M059J (cell line): ENCODE measurements at places on chromosomes 6 and 20. TPM values are rescaled to one million over a fixed set of nuclear protein-coding genes. Genes with fewer than 3 reads are reported as not detected.
A peak's percentile ranks its signal among the peaks of the same experiment; 100 is the strongest.

GRCh38 chr6:17022604-17023003, 79.2 kb upstream of the STMND1 start:
- DNase-seq, result no peak

Gene FAM162B
- not detected in 2 replicates for total RNA-seq

- no peak for DNase-seq
Observed at GRCh38 chr6:170381562-170381961, 75.0 kb downstream of the FAM120B start.

- DNase-seq, result no peak
Observed at GRCh38 chr6:157185986-157186385, 137.3 kb downstream of the TMEM242 start.

GRCh38 chr20:54156981-54157835, 16.6 kb downstream of the CYP24A1 start:
- no peak for DNase-seq

Gene ZNF292
- 10.0 and 11.1 TPM in 2 replicates for total RNA-seq

DNA sequence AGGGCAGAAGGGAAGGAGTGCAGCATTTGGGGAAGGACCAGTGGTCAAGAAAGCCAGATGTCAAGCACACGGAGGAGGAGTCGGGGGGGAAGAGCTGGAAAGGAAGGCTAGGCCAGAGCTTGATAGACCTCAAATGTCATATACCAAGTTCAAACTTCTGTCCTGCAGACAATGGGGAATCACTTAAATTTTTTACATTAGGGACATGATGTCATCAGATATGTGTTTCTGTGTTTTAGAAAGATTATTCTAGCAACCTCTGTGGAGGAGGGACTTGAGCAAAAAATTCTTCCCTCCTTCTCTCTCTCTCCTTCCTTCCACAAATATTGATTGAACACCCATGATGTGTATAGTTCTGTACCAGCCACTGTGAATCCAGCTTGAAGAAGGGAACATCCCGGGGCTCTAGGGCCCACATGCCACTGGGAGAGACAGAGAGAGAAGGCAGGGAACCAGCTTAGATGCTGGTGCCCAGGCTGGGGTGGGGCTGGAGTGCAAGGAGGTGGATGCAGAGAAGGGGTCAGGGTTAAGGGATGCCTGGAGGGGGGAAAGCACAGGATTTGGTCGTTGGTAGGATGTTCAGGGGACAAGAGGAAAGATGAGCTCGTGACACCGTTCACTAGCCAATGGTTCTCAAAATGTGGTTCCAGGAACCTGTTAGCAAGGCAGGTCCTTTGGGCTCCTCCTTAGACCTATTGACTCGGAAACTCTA, 19.8 kb upstream of the AAR2 start:
- no peak for DNase-seq

DNA sequence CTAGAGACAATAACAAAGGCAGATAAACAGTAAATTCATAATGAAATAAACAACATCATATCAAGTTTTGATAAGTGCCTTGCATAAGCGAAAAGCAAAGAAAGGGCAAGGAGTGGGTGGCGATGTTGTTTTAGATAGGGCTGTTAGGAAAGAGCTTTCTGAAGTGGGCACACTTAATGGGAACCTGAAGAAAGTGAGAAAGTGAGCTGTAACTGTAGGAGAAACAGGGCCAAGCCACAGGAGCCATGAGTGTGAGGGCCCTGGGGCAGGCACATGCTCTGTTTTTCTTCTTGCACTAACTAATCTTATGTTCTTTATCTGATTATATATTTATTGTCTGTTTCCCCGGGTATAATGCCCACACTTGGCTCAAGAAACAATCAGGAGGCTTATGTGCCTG, 193.4 kb upstream of the SUPT3H start:
- DNase-seq, result no peak

Gene TEAD3
- 14.9 and 19.1 TPM in 2 replicates for total RNA-seq

DNA sequence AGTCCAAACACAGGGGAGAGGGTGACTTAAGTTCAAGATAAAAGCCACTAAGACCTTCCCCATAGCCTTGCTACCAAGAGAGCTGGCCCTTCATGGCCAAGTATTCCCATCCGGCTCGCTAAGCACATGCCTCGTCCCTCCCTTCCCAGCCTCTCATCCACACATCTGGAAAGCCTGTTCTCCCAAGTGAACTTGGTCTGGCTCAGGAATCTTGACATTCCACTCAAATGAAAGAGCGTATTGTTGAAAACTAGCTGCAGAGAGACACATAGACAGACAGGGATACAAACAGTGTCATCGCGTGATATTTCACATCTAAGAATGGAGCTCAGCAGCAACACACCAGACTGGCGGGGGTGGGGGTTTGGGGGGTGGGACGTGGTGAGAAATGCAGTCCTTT, 182.8 kb upstream of the FOXQ1 start:
- DNase-seq, result no peak

- DNase-seq, result peak; percentile 94
Observed at GRCh38 chr20:20289331-20289730, 78.6 kb upstream of the INSM1 start.

GRCh38 chr6:40817369-40817768, 221.7 kb downstream of the UNC5CL start:
- DNase-seq, result no peak

GRCh38 chr6:158160932-158161539, 7.0 kb downstream of the SERAC1 start:
- peak; percentile 76 for DNase-seq

DNA sequence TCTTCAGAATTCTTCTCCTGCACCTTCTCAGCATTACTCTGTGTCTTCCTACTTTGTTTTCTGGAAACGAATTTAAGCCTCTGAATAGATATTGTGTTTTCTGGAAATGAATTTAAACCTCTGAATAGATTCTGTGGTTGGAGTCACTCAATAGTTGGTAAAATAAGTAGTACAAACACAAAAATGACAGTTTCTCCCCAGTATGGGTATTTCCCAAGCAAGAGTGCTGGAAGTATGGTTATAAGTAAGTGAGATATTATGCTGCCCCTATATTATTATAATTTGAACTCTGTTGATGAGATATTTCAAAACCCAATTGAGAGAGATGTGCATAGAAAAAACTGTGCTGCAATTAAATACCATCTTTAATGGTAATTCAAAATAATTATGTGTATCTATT, 94.9 kb downstream of the TINAG start:
- no peak for DNase-seq

Gene GLP1R
- not detected in 2 replicates for total RNA-seq

DNA sequence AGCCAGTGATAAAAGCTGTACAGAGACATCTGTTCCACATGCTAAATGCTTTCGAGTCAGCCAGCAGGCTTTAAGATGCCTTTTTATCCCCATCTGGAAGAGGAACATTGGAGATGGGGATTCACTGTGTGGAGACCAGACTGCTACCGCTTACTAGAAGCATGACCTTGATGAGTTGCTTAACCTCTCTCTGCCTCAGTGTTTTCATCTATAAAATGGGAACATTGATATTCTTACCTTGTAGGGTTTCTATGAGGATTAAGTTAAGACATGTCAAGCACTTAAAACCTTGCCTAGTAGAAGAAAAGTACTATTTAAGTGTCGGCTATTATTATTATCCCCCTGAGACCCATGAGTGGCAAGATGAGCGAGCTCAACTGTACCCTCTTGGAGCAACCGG, 165.3 kb upstream of the SNX9 start:
- DNase-seq, result no peak

DNA sequence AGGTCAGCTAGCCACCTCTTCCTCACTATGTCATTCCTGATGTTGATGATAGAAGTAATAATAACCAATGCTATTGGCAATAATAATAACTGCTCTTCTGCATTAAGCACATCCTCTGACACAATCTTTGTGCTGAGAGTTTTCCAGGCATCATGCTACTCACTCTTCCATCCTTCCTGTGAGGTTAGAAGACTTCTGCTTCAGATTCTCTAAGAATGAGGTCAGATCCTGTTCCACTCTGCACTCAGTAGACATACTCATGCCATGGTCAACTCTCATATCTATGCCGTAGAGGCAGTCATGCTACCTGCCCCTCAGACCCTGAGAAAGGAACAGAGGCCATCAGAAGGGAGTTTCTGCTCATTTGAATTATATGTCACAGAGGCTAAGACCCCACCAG, 98.1 kb upstream of the TOP1 start:
- peak; percentile 34 for DNase-seq

DNA sequence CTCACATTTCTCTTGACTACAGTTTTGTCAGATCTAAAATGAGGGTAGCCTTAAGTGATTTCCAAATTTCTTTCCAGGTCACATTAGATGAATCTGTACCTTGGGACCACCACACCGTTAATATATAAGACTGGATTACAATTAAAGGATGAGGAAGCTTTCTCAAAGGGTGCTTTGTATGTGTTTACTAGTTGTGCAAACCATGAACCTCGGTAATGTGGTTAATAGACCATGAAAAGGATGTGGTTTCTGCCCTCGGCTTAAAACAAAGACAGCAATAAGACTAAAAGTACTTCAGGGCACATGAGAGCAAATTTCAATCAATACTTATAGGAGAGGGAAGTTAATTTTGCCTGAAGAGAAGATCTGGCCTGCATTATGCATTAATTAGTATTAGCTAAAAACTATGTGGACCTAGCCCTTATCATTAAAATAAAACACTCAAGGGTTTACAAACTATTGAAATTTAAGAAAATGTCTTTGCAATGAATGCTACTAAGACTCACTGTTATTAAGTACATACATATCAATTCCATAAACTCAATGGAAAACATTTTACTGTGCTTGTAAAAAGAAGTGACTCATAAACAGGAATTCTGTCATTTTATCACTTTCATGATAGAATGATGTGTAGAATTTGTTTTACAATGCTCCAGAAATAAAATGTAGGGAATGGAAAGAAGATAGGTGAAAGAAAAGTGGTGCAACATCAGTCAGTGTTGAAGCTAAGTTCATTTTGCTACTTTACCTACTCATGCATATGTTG, 936 bp upstream of the TMX4 start:
- peak; percentile 82 for DNase-seq

DNA sequence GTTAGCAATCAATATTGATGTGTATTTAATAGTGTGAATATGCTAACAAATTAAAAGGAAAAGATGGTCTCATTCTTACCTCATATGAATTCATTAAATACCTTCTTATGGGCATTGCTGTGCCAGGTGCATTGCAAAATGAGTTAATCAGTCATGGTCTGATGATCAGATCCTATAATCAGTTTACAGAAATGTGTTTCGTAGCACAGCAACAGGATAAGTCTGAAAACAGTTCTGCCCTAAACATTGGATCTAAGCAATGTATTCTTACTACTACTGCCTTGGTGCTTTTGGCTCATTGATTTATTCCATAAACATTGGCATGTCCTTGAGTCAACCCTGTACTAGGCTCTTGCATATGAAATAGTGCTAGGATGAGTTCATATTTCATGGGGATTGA, 417.0 kb upstream of the JAG1 start:
- peak; percentile 13 for DNase-seq

DNA sequence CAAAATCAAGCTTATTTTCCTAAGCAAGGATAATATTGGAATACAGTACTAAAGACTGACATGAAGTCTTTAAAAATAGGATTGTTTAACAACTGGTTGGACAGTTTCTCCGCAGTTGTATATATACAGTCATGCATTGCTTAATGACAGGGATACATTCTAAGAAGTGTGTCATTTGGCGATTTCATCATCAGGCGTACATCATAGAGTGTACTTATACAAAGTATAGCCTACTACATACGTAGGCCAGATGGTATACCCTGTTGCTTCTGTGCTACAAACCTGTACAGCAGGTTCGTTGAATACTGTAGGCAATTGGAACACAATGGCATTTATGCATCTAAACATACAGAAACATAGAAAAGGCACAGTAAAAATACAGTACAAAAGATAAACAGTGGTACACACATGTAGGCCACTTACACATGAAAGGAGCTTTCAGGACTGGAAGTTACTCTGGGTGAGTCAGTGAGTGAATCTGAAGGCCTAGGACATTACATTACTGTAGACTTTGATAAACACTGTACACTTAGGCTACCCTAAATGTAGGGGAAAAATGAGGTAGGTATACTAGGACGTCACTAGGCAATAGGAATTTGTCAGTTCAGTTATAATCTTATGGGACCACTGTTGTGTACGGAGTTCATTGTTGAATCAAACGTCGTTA, 20.1 kb downstream of the HECA start:
- DNase-seq, result no peak

Gene GPLD1
- 0.22 TPM in 1 of 2 replicates, not detected in the other for total RNA-seq

- DNase-seq, result no peak
Observed at GRCh38 chr6:161493576-161494118, 219.8 kb upstream of the AGPAT4 start.

GRCh38 chr20:62824476-62825332, 7.9 kb downstream of the COL9A3 start:
- no peak for DNase-seq

DNA sequence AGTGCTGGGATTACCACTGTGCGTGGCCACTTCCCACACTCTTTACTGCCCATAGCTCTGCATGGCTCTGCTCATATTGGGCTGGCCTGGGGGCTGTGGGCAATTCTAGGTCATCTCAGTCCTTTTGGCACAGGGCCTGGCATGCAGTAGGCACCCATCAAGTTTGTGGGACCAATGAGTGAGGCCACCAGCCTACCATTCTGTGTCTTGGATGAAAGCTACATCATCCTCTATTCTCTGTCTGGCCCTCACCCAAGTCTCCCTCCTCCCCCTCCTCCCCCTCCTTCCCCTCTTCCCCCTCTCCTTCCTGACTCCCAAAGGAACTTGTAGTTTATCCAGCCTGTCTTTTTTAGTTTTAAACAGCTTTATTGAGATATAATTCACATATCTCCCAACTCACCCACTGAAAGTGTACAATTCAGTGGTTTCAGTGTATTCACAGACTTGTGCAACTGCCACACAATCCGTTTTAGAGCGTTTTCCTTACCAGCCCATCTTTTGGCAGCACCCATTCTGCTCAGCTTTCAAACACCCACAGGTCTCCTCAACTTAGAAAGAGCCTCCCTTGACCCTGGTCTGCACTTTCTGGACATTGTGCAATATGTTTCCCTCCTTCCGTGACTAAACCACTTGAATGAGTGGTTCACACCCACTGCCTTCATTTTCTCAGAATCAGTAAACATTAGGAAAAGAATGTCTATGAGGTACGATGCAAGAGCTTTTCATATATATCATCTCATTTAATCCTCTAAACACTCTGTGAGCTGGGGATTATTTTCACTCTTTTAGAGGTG, 21.5 kb upstream of the MRPS18A start:
- peak; percentile 54 for DNase-seq

Gene GDAP1L1
- total RNA-seq, result 0.42 TPM in 1 of 2 replicates, not detected in the other

- DNase-seq, result no peak
Observed at GRCh38 chr20:59577809-59578435, 26.4 kb upstream of the PHACTR3 start.

Gene SCRT2
- not detected in 2 replicates for total RNA-seq

Gene SLC35D3
- total RNA-seq, result not detected in 2 replicates

Gene DNAH8
- not detected in 2 replicates for total RNA-seq

Gene IRAK1BP1
- 2.2 and 5.0 TPM in 2 replicates for total RNA-seq
